Hippocampal formation (tissue), 2 donors: ENCODE measurements at places on chromosomes 3 and 15.
A peak's percentile ranks its signal among the peaks of the same experiment; 100 is the strongest.

DNA sequence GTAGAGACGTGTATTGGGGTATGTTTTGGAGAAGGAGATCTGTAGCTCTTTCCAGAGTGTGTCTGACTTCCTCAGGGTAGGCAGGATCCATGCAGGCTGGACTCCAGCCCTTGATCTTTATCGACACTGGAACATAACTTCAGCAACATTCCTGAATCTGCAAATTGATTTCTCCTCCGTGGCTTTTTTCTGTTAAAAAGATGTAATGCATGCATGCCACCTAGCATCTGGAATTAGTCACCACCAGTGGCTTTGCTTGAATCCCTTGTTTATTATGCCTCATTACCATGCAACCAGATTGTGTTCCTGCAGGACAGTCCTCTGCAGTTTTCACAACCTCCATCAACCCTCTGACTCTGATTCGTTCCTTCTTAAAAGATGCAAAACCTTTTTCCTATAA is 86.1 kb downstream of the CCNL1 start:
- DNase-seq = no peak

DNA sequence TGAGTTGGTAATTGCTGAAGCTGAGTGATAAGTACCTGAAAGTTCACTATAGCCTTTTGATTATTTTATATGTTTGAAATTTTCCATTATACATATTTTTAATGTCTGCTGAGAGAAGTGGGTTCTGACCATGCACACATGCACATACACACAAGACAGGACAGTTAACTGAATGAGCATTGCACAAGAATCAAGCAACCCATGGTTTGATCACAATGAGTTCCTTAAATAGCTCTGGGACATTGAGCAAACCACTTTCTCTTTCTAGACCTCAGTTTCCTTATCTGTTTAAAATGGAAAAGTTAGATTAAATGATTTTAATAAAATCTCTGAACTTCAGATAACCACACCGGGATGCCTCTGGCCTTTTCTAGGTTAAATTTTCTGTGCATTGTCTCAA is 26.7 kb downstream of the SNTN start:
- no peak for DNase-seq

GRCh38 chr3:189537135-189537534 is 94.1 kb upstream of the TP63 start:
- DNase-seq = no peak

DNA sequence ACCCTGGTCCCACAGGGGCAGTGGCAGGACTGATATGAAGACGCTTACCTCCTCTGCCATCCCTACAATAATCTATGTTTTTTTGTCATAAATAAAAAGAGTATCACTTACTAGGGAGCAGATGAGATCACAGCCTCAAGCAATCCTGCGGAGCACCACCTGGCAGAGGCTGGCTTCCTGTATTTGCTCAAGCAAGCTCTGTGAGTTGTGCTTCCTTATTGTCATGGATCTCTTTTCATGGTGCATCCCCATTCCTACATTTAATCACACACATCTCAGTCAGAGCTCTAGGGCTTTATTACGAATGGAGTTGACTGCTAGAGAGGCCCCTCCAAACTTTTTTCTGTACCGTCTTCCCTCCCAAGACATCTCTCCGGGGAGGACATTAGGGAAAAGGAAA is 186.0 kb downstream of the UBE2E2 start:
- no peak for DNase-seq

DNA sequence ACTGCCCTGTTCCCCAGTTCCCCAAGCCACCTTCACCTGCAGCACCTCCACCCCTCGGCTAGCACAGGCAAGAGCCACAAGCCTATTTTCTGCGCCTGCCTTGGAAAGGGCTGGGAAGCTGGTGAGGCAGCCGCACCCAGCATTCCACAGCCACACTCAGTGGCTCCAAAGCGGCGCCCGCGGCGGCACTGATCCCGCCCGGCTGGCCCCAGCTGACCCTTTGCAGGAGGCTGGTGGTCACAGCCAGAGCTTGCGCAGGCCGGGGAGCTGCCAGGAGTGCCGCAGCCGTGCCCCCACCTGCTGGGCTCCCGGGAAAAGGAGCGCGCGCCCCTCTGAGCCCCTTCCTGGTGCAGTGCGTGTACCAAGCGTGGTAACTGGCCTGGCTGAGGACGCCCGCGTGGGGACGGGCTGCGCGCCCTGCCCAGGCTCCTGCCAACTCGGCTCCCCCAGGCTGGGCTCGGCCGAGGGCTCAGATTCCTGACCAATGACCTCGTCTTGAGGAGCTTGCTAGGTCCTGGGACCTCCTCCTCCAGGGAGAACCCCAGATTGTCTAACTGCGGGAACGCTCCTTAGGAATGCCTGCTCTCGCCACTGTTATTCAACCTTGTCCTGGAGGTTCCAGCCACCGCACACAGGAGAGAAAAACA is 13.3 kb downstream of the GRAMD2A start:
- DNase-seq = no peak

DNA sequence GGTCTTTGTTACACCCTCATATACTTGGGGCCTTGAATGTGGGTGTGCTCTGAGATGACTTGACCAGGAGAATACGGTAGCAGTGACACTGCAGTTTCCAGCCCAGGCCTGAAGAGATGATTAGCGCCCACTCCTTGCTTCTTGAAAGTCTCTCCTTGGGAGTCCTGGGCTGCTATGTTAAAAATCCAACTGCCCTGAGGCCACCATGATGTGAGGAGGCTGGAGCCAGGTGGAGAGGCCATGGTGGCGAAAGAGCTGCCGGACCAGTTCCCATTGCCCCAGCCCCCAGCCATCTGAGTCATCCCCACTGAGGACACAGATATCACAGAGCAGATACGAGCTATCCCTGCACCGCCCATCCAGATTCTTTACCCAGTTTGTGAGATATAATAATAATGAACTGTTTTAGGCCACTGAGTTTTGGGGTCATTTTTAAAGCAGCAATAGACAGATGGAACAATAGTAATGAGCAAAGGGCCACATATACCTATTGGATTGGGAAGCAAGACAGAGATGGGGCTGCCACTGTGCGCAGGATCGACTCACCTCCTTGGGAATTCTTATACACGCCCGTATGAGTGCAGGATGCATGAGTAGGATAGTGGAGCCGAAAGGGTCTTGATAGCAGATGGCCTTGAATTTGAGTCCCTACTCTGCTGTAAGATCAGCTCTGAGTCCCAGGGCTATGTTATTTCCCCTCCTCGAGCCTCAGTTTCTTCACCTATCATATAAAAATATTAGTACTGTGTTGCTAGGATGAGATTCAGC is 12.1 kb upstream of the GATA2 start:
- DNase-seq = no peak

GRCh38 chr3:140252812-140253656 is 318.0 kb downstream of the CLSTN2 start:
- no peak for DNase-seq

- DNase-seq = no peak
Observed at GRCh38 chr15:42011074-42011473, 9.8 kb downstream of the PLA2G4E start.

DNA sequence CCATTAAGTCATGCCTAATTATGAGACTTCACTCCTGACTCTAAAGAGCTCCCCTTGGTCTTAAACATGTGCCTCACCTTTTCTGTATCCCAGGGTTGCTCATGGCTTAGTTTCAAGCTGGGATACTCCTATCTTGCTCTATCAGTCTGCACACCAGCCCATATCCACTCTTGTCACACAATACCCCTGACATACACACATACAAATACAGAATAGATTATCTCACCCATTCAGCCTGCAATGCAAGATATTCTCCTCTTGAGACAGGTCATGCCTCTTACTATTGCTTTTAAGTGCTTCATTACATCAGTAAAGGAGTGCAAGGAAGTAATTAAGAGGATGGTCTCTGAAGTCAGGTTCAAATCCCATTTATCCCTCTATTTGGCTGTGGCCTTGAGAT is 587.3 kb downstream of the IGSF11 start:
- DNase-seq = no peak

DNA sequence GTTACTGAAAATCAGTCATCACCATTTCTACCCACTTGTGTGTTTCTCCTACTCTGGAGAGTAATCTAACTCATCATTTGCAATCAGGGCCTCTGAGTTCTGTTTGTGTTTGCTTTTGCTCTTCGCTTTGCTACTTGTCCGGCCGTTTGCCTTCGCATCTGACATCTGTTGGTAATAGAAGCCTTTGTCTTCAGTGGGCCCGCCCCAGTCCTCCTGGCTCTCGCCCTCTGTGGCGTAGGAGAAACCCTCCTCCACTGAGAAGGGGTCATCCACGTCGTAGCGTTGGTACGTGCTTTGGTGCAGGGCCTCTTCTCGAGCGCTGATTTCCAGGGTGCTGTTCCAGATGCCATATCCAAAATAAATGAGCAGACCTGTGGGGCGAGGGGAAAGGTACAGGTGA is 48.3 kb downstream of the CLDN11 start:
- peak; percentile 72 for DNase-seq

DNA sequence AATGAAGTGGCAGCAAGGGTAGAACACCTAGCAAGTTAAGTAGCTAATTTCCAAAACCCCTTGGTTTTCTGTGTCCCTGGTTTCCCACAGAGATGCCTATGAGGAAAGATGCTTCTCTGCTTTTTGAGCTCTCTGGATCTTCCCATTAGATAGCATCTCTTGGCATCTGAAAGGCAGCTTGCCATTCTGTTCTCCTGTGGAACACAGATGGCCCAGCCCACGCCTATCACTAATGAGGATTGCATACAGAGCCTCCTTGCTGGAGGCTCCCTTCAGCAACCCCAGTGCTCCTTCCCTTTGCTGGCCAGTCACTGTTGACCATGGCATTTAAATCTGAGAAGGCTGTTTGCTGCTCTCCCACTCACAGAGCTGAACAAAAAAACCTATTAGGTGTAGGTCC is 34.4 kb upstream of the ETV5 start:
- DNase-seq = no peak

DNA sequence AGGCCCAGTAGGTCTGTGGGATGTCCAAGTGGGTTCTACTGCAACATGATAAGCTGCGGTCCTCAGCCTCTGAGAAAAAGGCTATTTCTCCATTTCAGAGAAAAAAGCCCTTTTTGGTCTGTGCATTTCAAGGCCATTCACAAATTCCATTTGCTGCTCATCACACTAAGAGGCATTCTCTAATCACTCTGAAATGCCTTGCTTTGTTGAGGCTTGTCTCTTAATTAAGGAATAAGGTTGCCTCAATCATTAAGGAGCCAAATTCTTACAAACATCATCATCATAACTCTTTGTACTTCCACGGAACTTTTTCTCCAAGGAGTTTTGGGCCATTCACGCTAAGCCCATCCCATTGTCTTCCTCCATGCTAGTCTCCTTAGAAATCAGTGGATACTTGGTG is 74.4 kb downstream of the BOC start:
- no peak for DNase-seq

- no peak for DNase-seq
Observed at GRCh38 chr3:141783632-141784031, 20.4 kb downstream of the GRK7 start.

- DNase-seq = no peak
Observed at GRCh38 chr3:107242579-107242978, 134.7 kb upstream of the CCDC54 start.

DNA sequence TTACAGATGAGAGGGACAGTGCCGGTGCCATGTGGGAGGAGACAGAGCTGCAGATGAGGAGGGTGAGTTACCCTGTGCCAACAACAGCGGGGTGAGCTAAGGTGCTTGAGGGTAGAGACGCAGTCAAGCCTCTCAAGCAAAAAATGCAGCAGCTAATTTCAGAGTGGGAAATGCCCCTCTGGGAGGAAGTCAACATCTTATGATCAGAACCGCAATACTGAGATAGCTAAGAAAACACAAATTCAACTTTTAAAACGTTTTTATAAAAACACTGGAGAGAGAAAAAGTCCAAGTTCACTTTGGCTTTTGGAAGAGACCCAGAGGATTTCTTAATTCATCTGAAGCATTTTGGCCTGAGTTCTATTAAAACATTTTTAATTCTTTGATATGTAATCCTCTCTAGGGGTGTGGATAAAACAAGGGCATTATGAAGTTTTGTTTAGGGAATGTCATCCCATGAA is 319.2 kb downstream of the SLC9A9 start:
- no peak for DNase-seq
